Cardiac septum (tissue), 1 donor: ENCODE measurements at places on chromosomes 1 and 21. TPM values are rescaled to one million over a fixed set of nuclear protein-coding genes. Genes with fewer than 3 reads are reported as not detected.
A peak's percentile ranks its signal among the peaks of the same experiment; 100 is the strongest.

The PHLDA3 gene
- 44.6 TPM for total RNA-seq

The ELF3 gene
- 2.0 TPM for total RNA-seq

- DNase-seq, result no peak
These were observed 25.3 kb downstream of the SLC30A7 start for GRCh38 chr1:100921110-100921706.

- peak; percentile 65 for DNase-seq
These were observed 10.6 kb downstream of the SLC19A1 start for GRCh38 chr21:45531393-45532215.

DNA sequence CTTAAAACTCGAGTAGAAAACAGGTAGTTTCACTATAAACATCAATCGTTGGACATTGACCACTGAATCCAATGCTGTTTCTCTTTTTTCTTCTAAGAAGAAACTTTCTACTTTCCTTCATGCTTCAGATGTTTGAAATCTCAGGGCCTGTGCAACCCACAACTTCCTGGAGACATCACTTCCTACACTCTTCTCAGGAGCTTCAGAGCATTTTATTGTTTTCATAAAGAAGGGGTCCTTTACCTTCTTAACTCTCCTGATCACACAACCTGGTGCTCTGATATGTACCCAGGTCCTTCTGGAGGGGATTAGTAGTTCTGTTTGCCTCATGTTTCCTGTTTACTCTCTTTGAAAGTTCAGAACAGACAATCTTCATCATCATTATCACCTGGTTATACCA lies 113.0 kb upstream of the VAV3 start:
- no peak for DNase-seq
